HFF-Myc (cell line): ENCODE measurements at places on chromosomes 7 and 10.

DNA sequence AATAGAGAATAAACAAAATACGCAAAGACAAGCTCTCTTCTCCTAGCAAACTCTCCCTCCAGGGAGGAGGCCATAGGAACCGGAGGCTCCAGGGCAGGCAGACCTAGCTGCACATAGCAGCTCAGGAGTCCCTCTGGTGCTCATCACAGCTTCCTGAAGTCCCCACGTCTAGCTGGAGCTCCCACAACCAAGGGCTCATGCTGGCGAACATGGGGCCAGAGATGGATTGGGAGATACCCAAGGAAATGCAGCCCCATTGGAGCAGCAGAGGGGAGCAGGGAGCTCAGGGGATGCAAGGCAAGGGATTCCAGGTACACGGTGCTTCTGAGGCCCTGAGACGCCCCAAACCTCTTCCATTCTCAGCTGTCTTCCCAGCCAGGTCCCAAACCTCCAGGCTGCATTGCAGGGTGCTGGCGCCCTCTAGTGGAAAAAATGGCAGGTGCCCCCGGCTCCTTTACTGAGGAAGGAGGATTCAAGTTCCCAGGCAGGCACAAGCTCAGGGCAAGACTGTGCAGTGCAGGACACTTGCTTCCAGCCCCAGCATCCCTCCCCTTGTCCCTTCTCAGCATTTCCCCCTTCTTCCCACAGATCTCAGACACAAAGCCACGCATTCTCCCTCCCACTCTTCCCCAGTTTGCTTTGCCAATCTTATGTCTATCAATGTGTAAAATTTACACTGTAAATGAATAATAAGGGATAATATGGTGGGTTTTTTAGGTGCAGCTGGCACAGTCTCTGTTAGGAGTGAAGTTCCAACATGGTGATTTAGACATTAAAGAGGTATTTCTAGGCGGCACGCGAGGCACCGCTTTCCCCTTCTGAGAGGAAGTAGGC lies 46.2 kb downstream of the GPAM start:
- peak; percentile 37 for DNase-seq

DNA sequence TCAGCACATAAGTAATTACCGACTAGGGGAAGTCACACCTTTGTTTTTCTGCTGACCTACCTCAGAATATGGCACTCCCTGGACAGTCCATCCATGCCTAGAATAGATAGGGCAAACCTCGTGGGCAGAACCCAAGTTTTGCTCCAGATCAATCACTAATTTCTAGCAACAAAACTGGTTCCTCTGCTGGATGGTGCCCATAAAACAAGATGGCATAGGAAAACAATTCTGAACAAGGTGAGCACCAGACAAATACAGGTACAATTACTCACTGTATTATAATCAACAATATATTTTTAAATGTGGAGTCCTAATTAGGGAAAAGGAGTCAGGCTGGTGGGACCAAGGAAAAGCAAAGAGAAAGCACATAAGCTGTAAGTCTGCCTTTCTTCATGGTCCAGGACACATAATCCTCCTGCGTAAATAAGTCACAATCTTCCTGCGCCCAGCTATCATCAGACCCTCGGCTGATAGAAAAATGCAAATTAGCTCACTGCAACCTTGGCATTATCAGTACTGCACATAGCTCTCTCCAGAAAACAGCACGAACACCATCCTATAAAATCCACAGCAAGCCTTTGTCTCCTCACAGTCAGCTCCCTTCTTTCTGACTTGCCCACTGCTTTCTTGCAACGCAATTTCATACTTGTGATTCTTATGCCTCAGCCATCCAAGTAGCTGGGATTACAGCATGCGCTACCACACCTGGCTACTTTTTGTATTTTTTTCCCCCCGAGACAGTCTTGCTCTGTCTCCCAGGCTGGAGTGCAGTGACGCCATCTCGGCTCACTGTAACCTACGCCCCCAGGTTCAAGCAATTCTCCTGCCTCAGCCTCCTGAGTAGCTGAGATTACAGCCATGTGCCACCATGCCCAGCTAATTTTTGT lies 15.1 kb downstream of the URGCP start:
- DNase-seq, result no peak

GRCh38 chr10:58064714-58065528 lies 202.8 kb downstream of the IPMK start:
- DNase-seq, result peak; percentile 42

DNA sequence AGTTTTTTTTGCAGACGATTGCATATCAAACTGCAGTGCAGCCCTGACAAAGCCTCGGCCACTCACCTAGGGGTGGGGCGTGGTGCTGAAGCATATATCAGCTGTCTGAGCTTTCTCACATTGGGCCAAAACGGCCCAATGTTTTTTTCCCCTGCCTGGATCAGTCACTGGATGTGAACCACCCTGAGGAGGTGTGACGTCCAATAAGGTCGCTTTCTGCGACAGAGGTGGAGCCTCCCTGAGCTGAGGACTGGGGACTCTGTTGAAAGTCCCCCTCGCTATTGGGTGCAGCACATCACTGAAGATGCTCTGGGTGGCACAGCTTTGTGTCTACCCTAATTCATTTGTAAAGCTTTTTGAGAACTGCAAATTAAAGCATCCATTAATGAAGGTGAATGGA lies 60.9 kb downstream of the SEM1 start:
- DNase-seq, result no peak

DNA sequence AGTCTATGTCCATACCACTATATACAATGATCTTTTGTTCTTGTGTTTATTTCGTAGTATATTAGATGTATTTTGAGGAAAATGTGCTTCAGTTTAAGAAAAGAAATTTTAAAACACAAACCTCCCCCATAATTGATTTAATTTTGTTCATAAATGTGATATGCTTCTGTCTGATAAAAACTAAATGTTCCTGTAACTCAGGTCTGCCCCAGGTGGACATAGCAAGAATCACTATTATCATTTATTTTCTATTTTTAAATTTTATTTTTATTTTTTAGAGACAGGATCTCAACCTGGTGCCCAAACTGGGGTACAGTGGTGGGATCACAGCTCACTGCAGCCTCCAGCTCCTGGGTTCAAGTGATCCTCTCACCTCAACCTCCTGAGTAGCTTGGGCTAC lies 43.2 kb downstream of the BEND7 start:
- no peak for DNase-seq

DNA sequence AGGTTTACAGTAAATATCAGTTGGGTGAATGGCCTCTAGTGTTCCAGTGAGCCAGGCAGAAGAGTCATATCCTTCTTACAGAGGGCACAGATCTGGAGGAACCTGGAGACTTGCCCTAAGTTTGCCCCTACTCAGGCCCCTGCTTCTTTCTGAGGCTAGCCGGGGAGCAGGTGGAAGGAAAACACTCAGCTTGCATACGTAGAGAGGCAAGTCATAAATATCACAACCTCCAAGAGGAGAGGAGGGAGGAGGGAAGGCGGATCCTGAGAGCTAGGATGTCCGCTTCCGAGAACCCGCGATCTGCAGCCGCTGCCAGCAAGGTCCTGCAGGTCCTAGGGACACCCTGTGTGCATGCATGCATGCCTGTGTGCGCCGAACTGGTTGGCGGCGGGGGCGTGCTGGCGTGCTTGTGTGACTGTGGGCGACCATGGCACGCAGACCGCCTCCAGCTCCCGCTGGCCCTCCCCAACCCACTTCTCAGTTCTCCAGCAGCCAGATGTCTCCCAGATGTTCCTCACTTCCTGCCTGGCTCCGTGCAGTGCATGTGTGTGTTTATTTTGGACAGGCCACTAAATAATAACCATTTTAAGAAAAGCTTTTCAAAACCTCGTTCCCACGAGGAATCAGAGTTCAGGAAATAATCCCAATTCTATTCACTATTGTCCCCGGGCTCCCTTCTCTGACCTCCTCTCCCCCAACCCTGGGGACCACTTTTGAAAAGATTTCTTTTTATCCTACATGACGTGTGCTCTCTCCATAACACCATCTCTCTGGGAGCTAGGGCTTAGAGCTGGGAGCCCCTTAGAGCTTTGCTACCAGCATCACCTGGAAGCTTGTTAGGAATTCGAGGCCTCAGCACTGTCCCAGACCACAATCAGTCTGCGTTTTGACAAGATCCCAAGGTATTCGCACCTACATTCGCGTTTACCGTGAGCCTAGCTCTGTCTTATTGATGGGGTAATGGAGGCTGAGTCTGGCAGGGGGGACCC lies 32.4 kb downstream of the UNC5B start:
- peak; percentile 97 for DNase-seq

DNA sequence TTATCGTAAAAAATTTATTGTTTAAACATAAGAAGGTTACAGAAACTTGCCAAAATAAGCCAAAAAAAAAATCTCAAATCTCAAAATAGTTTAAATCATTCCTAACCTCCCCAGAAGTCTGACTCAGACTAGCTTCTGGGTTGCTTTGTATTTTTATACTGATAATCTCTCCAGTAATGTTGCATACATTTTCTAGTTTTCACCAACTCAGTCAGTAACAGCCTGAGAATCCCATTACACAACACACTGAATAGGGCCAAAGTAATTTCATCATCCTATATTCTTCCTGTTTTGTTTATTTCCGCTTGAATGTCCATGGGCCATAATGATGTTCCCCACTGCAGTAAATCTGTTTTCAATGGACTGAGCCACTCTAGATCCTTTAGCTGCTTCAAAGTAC lies 478.5 kb downstream of the GPAM start:
- DNase-seq, result no peak

DNA sequence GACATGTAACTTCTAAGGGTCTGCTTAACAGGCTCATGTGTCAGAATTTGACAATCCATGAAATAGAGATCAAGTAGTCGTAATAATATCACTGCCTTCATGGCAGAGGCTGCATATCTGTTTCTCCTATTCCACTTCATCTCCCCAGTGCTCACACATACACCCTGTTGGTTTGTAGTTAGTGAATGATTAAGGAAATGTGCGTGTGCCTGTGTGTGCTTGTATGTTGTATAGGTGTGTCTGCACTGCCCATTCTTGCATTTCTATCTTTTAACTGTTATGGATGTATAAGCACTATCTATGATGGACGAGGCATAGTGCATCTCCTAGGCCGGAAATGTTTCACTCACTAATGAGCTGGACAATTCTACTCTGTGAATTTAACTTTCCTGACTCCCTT lies 985.2 kb downstream of the LRMDA start:
- DNase-seq, result no peak

DNA sequence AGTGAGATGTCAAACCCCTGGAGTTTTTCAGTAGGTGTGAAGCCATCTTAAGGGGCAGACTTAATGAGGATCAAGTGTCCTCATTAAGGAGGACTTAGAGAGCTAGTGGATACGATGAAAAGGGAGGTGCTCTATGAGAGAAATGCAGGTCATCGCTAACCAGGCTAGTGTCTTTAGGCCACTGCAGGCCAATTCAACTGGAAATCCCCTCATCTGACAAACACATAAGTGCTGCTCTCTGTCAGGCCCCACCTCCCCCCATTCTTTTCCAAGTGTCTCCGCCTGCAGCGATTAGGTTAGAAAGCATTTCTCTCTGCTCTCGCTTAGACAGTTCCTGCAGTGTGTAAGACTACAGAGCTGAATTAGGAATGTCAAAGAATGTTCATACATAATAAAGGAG lies 33.7 kb downstream of the RBM28 start:
- DNase-seq, result no peak

GRCh38 chr10:88946965-88947590 lies 5.5 kb downstream of the ACTA2 start:
- no peak for DNase-seq

- DNase-seq, result no peak
These were observed 296.0 kb upstream of the SP4 start for GRCh38 chr7:21131897-21132296.
